ENCODE measurements at places on chromosomes 5 and 9.

GRCh38 chr9:34085581-34086500, 37.2 kb upstream of the UBAP2 start:
- DNase-seq: no peak

- no peak for DNase-seq
Observed at GRCh38 chr5:27548484-27548883, 510.1 kb upstream of the CDH9 start.

DNA sequence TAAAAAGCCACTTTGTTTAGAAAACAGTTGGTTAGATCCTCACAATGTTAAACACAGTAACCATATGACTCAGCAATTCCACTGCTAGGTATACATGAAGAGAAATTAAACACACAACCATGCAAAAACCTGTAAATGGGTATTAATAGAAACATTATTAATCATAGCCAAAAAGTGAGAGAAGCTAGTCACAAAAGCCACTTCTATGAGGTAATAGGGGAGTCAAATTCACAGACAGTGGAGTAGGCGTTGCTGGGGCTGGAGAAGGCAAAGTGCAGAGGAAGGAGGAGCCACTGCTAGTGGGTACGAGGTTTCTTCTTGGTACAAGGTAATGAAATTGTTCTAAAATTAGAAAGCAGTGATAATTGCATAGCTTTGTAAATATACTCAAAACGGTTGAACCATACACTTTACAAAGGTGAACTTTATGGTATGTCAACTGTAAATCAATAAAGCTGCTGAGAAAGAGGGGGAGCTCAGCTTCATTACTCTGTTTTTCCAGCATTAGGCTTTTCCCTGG, 364.4 kb downstream of the GADD45G start:
- no peak for DNase-seq

DNA sequence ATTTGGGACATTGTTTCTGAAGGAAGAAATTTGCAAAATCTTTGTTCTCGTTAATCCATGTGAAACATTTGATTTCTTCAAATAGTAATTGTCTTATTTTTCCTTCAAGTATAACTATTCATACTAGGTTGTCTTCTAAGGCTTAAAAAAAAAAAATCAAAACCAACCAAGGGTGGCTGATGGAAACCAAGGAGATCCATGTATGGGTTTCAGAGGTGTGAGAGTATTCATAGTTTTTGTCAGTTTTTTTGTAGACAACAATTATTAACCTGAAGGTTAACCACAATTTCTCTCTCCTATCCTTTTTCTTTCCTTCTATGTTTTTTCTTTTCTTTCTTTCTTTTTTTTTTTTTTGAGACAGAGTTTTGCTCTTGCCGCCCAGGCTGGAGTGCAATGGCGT, 35.4 kb downstream of the KDM4C start:
- no peak for DNase-seq

GRCh38 chr9:96138616-96139015, 163.4 kb downstream of the HSD17B3 start:
- no peak for DNase-seq

- DNase-seq: no peak
Observed at GRCh38 chr9:100087218-100087617, 11.6 kb downstream of the ERP44 start.

GRCh38 chr9:131048820-131049219, 39.8 kb downstream of the LAMC3 start:
- no peak for DNase-seq

DNA sequence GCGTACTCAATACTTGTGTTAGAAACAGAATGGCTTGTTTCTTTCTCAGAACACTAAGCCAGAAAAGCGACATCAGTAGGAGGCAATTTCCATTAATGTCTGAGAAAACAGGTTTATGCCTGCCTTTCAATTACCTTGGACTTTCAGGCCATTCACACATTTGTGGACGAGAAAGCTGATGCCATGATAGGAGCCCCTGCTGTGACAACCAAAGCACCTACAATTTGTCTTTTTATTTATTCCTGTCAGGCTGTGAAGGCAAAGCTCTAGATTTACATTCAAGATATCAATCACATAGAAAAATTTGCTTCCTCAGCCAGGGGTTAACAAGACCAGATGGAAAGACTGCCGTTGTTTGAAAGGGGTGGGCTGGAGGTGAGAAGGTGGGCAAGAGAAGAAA, 76.2 kb downstream of the C7 start:
- no peak for DNase-seq

- DNase-seq: no peak
Observed at GRCh38 chr9:128160603-128160987, 530 bp downstream of the BBLN start.

- no peak for DNase-seq
Observed at GRCh38 chr5:178204935-178205748, 809 bp downstream of the HNRNPAB start.
